Midbrain (tissue), 1 donor: ENCODE measurements at places on chromosomes 16 and 17.

- DNase-seq: no peak
Measured at GRCh38 chr16:80100846-80101451, 439.8 kb upstream of the DYNLRB2 start.

- no peak for DNase-seq
Measured at GRCh38 chr17:75433218-75433783, 23.1 kb upstream of the TMEM94 start.

GRCh38 chr17:77470800-77471733, 330.3 kb downstream of the SEC14L1 start:
- DNase-seq: no peak

DNA sequence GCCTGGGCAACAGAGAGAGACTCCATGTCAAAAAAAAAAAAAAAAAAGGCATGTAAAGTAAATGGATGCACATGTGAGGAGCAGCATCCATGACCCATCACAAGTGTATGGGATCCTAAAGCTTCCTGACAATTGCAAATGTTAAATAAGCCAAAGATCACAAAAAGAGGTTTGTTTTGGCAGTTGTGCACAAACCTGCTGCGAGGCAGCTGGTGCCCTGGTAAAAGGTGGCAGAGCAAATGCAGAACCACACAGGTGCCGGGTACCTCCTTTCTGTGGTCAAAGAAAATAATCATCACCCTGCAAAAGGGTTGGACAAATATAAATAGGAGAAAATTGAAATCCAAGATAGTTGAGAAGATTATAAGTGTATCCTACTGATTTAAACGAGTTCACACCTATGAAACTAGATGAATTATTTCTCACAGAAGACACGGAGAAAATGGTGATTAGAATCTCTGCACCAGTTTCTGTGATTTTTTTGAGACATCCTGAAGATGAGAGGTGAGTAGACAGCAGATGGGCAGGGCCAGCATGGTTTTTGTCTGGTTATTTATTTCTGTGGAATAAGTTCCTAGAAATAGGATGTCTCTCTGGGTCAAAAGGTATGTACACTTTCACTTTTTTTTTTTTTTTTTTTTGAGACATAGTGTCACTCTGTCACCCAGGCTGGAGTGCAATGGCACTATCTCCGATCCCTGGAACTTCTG, 291.3 kb downstream of the CDH13 start:
- DNase-seq: no peak

GRCh38 chr16:68749432-68749831, 12.3 kb downstream of the CDH1 start:
- no peak for DNase-seq

GRCh38 chr17:80632046-80632581, 87.5 kb downstream of the RPTOR start:
- DNase-seq: no peak

- DNase-seq: no peak
Measured at GRCh38 chr17:63555500-63556156, 5.4 kb downstream of the DCAF7 start.

GRCh38 chr17:9105068-9105868, 84.0 kb downstream of the NTN1 start:
- DNase-seq: no peak

DNA sequence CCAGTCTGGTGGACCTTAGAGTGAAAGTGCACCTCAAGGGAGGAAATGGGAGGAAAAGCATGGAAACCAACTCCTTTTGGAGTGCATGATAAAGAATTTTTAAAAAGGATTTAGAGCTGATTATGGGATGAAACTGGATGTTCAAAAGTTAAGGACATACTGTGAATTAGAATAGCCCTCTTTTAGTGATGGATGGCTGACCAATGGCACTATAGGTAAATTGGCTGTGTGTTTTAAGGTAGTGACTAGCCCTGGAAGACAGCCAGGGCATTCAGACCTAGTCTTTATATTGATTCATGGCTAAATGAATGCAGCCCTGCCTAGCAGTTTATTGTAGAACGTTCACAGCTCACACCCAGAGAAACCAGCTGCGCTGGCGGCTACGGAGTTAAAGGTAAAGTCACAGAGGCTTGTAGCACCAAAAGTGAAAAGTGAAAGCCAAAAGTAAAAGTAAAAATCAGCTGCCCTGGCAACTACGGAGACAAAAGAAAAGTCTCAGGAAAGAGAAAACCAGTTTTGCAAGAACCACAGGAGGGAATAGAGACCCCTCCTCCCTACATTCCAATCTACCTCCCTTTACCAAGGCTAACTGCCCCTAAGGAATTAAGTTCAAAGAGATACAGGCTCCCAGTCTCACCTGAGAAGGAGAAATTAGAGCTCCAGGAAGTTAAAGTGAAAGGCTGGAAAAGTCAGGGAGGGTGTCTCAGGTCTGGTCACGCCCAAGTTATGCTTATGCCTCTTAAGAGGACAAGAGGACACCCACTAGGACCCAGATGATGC, 21.8 kb downstream of the ACSM1 start:
- no peak for DNase-seq

DNA sequence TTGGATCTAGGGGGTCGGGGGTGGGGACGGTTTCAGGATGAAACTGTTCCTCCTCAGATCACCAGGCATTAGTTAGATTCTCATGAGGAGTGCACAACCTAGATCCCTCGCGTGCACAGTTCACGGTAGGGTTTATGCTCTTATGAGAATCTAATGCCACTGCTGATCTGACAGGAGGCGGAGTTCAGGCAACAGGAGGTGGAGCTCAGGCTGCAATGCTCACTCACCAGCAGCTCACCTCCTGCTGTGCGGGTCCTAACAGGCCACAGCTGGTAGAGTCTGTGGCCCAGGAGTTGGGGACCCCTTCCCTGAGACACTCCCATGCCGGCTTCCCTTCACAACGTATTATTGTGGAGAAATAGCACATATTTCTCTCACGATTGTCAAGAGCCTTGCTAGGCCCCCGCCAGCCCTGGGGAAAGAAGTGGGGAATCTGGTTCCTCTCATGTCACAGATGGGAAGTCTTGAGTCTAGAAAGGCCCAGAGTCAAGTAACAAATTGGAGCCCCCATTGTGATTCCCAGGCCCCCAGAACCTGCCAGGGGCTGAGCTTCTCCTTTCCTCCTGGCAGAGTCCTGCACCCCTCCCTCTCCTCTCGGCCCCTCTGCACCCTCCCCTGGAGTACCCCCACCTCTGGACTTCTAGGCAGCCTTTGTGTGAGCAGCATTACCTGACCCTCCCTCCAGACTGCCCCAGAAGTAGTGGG, 6.1 kb upstream of the KRT14 start:
- no peak for DNase-seq

- no peak for DNase-seq
Measured at GRCh38 chr17:45895969-45896785, 1.8 kb downstream of the MAPT start.

- no peak for DNase-seq
Measured at GRCh38 chr16:54174750-54175149, 111.8 kb downstream of the IRX3 start.

DNA sequence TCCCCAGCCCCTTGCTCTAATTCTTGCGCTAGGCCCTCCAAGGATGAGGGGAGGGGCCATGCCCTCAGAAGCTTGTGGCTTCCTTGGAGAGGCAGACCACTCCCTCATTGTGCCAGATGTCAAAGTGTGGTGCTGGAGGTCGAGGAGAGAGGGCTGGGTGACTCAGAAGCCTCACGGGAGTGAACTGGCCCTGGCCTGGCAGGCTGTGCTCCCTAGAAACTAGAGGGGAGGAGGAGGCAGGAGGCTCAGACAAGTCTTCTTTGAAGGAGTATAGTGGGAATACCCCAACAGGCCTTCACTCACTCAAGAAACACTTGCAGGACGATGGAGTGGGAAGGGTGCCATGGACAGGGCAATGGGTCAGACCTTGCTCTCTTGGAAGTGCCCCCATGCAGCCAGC, 18.5 kb downstream of the ANKRD40 start:
- DNase-seq: no peak

DNA sequence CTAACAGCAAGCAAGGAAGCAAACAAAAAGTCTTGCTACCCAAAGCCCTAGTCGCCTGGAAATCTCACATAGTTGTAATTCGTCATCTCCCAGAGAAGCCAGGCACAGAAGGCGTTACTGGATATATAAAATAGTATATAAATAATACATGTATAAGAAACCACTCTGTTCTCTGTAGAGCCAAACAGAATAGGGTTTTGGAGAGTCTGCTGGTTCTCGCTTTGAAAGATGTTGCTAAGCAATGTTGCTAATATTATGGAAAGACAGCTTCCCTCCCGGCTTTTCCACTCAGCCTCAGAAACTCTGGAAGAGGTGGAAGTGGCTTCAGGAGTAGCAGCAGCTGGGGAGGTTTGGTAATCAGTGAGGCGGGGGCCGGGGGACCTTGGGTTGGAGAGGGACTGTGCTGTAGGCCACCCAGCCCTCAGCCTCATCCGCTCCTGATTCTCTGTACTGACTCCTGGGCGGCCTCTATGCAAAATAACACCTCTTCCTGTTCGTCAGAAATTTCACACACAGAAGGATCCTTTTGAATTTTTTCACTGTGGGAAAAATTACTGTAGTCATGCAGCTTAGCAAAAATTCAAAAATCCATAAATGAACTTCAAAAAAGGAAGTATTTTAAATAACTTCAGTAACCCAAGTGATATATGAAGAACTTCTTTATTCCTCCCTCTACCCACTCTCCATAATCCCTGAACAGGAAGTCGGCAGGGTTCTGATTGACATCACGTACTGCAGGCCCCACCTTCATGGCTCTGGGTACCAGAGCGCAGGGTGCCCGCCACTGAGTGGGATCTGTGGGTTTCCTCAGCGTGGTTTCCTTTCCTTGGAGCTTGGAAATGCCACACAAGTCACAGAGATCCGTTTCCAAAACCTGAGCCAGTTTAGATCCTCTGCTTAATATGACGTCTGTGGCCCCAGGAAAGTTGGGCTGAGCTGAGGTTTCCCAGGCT, 51.4 kb downstream of the RAP1GAP2 start:
- no peak for DNase-seq

- DNase-seq: no peak
Measured at GRCh38 chr17:51610155-51610554, 349.8 kb downstream of the UTP18 start.

DNA sequence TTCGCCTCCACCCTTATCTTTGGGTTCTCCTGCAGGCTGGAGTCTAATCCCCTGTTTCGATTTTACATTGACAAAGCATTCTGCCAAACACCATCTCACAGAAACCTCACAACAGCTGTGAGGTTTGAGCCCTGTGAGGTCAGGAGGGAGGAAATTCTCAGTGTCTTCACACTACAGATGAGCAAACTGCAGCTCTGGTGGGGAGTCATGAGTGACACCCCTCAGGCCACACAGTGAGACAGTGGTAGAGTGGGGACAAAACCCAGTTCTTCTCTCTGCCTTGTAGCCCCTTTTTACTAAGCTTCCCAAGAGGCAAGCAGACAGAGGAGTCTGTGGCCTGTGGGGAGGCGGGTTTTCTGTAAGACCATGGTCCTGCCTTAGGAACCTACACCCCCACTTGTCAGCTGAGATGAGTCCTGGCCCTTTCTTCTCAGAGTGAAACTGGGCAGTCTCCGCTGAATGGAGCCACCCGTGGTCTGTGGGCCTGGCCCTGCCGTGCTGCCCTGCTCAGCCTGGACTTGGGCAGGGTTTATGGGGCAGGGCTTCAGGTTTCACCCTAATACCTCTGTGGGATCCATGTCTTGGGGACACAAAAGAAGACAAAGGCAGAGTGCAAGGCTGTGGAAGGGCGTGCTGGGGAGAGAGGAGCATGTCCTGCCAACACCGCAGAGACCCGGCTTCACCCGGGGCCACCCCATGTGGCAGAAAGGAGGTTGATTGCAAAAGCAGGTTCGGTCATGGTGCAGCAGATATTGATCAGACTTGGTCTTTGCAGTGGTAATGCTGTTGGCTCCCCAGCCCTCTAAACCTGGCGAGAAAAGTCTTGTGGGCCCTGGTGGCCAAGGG, 59.0 kb downstream of the ABR start:
- DNase-seq: no peak

- DNase-seq: no peak
Measured at GRCh38 chr16:66403531-66404145, 23.5 kb upstream of the BEAN1 start.

GRCh38 chr17:44044071-44044470, 22.4 kb downstream of the LSM12 start:
- no peak for DNase-seq

DNA sequence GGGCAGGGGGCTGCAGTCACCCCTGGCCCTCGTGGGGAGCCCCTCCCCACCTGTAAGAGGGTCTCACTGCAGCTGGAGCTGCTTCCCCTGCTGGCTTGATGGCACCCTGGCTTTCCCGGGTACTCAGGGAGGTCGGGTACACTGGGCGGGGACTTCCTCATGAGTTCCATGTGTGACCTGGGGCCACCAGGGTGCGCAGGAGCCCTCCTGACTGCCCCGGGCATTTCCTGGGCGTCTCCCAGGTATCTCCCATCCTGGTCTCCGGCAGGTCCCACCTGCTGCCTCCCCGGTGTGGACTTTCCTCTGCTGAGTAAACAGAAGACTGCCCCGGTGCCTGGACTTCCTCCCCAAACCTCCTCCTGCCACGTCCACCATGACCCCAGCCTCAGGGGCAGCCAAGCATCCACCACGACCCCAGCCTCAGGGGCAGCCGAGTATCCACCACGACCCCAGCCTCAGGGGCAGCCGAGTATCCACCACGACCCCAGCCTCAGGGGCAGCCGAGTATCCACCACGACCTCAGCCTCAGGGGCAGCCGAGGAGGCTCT, 40.9 kb downstream of the CBFA2T3 start:
- no peak for DNase-seq

DNA sequence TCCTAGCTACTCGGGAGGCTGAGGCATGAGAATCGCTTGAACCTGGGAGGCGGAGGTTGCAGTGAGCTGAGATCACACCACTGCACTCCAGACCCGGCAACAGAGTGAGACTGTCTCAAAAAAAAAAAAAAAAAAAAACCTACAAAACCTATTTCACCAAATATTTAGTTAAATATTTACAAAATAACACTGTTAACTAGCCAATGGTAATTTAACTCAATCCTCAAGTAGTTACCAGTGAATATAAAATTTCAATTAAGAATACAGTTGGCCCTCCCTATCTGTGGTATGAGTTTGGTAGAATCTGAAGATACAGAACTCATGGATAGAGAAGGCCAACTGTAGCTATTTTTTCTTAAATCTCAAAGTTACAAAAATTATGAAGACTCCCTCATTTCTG, 247.4 kb downstream of the SOX9 start:
- no peak for DNase-seq

DNA sequence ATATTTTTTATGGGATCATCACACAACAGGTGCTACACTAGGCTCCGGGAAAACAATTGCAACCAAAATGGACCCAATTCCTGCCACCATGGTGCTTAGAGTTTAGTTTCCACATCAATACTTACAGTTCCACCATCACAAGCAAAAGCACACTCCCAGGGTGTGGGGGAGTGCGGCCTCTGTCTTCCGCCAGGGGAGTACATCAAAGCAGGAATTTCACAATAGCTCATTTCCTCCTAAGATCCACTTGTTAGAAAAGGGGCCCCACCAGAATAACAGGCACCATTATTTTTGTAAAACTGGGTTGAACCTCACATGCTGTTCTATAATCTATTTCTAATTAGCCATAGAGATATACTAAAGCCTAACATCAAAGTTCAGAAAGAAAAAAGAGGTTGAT, 44.3 kb upstream of the PSMD7 start:
- no peak for DNase-seq

GRCh38 chr16:28168991-28169554, 42.7 kb downstream of the XPO6 start:
- DNase-seq: no peak

GRCh38 chr16:30009990-30010843, 610 bp downstream of the DOC2A start:
- DNase-seq: no peak
